Regular cardiac myocyte (primary cell): ENCODE measurements at places on chromosomes 7 and 10. TPM values are rescaled to one million over a fixed set of nuclear protein-coding genes. Genes with fewer than 3 reads are reported as not detected.

Gene IRF5
- total RNA-seq = under 0.01 and 0.56 TPM in 2 replicates

Gene NEUROG3
- total RNA-seq = not detected in 2 replicates

Gene OR6V1
- not detected in 2 replicates for total RNA-seq

Gene OR2A42
- total RNA-seq = under 0.01 TPM in 1 of 2 replicates, not detected in the other

Gene CLEC2L
- not detected in 2 replicates for total RNA-seq

Gene CTTNBP2
- total RNA-seq = 0.28 and 0.58 TPM in 2 replicates

Gene SLC13A1
- not detected in 2 replicates for total RNA-seq

Gene CYP17A1
- total RNA-seq = not detected in 2 replicates

Gene ZFAND4
- total RNA-seq = 7.6 and 8.4 TPM in 2 replicates

Gene LRRC18
- not detected in 2 replicates for total RNA-seq
